ENCODE measurements at places on chromosomes 2 and 18. TPM values are rescaled to one million over a fixed set of nuclear protein-coding genes. Genes with fewer than 3 reads are reported as not detected.

DNA sequence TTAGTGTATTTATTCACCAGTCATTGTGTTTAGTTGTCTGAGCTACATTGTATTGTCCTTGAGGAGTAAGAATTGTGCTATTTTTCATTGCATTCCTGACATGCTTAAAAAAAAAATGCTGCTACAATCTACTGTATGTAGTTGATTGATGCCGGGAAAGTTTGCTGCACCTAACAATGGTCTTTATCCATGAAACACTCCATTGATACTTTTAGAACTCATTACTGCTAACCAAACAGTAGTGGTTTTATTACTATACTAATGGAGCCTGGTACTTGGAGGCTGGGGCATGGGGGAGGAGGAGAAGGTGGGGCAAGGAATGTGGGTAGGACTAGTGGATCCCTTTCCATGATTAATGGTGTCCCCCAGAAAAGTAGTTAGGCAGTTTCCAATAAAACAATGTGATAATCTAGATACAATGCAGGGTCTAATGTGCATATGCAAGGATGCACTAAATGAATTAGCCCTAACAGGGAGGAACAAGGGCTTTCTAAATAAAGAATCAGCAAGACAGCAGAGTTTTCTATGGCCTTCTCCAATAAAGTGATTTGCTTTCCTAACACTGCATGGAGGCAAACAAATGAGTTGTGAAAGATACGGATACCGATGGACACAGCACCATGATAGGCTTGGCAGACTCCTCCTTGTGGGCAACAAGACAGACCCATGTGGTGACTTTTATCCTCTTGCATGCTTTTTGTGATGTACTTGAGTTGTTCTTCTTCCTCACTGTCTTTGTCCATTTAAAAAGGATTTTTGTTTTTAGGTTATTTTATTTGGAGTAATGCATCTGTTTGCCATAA is 78.5 kb downstream of the FMNL2 start:
- no peak for DNase-seq

- peak; percentile 66 for DNase-seq
These were observed 58.2 kb downstream of the BCL2L11 start for GRCh38 chr2:111178730-111179405.

The KCNJ3 gene
- 0.37 TPM for total RNA-seq

DNA sequence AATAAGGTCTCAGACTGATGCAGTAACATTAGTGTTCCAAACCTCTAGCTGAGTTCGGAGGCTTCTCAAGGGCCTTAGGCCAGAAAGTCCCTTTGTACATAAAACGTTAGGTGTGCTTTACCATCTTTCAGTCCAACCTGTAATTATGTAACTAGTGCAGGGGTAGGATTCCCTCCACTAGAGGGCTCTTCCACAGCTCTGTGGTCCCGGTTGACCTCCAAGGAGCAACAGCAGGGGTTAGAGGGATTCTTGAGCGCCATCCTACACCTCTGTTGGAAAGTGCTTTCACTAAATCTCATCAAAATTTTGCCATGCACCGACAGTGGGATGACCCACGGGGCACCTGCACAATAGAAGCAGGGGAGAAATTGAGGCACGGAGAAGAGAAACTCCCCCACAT is 155.8 kb upstream of the LRP1B start:
- DNase-seq: peak; percentile 5

DNA sequence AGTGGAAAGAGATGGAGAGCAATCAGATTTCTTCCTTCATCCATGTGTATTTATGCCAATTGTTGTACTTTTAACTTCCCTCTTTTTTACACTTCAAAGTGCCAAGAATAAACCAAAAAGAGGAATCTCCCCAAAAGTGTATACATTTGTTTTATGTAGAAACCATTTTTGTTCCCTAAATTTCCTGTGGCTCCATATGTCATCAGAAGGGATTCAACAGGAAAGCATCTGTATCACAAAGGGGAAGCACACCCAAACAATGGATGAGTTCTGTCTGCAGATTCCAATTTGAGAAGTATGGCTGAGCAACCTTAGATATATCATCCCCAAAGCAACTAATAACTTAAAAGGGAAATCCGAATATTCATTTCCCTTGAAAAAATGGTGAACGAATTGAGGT is 275.0 kb downstream of the MREG start:
- DNase-seq: no peak

The HRH4 gene
- not detected for total RNA-seq

GRCh38 chr2:73896362-73897239 is 3.8 kb downstream of the ACTG2 start:
- peak; percentile 72 for DNase-seq

DNA sequence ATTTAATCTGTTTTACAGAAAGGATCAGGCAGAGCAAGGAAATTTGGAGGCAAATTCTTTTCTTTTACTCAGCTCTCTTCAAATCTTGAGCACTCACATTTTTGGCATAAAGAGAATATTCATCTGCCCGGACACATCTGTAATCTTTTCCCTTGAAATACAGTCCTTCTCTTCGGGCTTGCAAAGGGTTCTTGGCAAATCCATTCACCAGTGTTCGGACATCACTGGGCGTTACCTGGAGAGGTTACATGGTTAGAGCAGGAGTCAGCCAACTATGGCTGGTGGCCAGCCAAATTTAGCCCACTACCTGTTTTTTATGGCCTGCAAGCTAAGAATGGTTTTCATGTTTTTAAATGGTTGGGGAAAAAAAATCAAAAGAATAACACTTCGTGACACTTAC is 2.1 kb downstream of the PFN4 start:
- DNase-seq: no peak

GRCh38 chr2:207041786-207042554 is 102.7 kb downstream of the CPO start:
- DNase-seq: no peak

DNA sequence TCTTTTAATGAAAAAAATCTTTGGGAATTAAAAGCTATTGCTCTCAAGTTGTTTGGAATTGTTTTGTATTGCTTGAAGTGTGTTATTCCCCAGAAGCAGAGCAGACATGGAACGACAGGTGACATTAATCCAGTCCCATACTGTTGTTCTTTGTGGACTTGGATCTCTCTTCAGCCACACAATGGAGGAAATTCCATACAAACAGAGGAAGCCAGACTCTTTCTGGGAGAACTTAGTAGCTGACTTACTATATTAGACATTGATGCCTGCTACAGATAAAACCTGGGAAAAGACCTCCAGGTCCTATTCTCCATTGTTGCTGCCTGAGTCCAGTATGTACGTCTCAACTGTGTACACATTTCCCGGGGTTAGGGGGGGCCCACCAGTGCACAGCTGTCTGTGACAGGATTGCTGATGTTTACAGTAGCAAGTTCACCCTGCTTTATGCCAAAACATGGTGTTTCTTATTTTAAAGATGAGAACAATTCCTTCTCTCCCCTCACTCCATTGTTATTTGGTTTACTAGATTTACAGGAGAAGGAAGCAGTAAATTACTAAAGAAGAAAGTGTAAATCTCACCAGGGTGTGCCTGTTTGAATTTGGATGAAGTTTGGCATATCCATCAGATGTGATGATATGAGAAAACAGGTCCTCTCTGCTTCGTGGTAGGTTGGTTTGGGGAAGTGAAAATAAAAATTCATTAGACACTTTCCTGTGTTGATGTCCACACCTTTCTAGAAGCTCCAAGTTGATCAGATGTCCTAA is 142.4 kb upstream of the RBBP8 start:
- DNase-seq: no peak

DNA sequence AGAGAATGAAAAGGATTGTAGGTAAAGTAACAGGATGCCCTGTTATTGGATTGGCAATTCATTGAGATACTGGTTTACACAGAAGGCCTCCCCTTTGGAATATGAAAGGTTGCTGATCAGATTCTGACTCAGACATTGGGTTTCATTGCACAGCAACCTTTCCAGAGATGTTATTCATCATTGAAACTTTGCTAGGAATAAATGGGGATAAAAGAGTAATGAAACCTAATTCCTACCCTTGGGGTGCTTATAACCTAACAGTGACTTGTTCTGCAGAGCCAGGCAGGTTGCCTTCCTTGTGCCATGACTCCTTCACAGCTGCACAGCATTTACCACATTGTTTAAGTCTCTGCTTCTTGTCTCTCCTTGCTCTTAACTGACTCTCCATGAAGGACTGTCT is 5.0 kb downstream of the NAB1 start:
- no peak for DNase-seq

- DNase-seq: no peak
These were observed 819.9 kb downstream of the BCL11A start for GRCh38 chr2:59733567-59733930.

The TET3 gene
- total RNA-seq: 4.4 TPM

The SERPINB11 gene
- total RNA-seq: not detected

DNA sequence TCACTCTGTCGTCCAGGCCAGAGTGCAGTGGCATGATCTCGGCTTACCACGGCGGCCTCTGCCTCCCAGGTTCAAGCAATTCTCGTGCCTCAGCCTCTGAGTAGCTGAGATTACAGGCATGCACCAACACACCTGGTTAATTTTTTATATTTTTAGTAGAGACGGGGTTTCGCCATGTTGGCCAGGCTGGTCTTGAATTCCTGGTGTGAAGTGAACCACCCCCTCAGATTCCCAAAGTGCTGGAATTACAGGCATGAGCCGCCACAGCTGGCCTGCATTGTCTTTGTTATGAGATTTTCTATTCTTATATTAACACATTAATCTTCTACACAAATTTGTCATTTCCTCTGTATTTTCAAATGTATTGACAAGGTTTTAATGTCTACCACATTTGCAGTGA is 75.2 kb downstream of the SEPTIN10 start:
- no peak for DNase-seq

The ASB18 gene
- not detected for total RNA-seq

GRCh38 chr2:46984642-46985476 is 69.3 kb upstream of the MCFD2 start:
- DNase-seq: peak; percentile 99

The CCT4 gene
- 406 TPM for total RNA-seq

The REL gene
- total RNA-seq: 1.5 TPM

DNA sequence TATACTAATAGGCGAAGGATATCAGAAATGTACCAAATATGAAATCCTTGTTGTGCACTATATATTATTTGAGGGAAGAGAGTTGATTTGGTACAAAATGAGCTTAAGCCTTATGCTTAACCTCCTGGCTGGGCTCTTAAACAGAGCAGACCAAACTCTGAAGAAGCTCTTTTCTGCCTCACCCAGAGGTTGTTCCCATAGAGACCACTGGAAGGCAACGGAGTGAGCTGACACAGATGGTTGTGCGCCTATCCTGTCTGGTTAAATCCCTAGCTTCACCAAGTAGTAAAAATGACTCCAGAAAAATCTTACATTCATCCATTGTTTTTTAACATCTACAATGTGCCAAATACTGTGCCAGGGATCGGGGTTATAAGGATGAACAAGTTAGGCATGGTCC is 55.9 kb upstream of the NOL4 start:
- no peak for DNase-seq

DNA sequence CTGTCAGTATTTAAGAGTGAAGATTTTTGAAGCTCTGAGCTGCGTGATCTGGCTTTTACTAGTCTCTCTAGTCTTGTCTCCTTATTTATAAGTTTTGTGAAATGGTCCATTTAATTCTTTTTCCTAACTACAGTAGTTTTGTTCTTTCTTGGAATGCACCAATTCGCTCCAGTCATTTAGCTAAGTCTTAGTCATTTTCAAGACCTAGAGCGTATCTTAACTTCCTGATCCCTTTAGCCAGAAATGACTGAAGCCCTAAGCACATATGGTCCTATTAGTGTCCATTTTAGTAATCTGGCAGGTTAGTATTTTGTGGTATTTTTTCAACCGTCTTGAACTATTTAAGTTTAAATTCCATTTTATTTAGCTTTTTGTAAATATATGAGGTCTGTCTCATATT is 3.6 kb downstream of the BIRC6 start:
- no peak for DNase-seq

DNA sequence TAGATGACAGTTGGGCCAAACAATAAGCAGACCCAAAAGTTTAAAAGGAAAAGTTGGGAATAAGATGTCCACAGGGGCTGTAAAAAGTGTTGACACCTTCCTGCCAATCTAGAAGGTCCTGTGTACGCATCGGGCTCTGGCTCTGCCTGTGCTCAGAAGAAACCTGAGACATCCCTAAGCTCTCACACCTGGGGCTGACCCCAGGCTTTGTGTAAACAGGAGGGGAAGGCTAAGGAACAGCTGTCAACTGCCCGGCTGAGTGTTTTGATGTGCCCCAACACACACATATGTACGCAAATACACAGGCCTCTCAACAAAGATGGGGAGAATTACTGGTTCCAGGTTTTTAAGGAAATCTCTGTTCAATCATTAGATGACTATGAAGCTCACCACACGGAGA is 59.5 kb downstream of the TMEM131 start:
- DNase-seq: no peak

The BMP10 gene
- total RNA-seq: not detected

GRCh38 chr2:64111426-64111825 is 32.8 kb downstream of the PELI1 start:
- no peak for DNase-seq

- no peak for DNase-seq
These were observed 5.9 kb downstream of the ATP8B1 start for GRCh38 chr18:57797209-57797651.

DNA sequence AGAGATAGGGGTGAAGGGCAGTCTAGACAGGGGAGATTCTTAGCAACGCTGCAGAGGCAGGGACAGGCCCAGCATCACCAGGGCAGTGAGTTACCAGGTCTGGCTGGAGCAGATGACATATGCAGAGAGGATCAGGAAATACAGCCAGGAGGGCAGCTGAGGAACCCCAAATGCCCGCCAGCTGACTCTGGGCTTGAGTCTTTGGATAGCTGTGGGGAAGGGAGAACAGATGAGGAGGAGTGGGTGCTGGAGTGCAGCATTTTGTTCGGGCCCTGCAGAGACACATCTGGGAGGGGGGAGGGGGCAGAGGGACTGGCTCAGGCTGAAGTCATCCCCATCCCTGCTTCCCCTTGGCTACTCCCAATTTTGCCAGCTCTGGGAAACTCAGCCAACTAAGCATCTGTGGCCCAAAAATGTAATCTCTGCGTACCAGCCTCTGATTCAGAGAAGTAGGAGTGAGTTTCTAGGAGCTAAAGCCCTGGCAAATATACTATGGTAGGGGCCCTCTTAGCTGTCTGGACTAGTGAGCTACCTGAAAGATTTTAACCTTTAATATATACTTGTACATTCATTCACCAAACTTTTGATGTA is 214.5 kb downstream of the ZBTB7C start:
- no peak for DNase-seq

DNA sequence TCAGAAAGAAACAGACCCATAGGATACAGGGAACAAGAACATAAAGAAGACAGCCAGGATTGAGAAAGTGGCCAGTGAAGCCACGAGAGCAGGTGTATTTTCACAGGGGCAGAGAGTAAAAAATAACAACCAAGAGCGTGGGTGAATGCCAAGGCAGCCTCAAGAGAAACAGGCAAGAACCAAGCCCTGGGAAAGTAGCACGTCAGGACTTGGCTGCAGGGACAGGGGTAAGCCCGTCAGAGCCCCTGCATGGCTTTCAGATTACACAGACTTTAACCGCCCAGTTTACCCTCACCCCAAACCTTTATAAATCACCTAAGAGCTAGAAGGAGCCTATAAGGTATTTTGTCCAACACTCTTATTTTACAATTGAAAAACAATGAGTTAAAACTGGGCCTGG is 43.7 kb downstream of the ARL4C start:
- DNase-seq: no peak

GRCh38 chr2:71721362-71721665 is 268.0 kb downstream of the DYSF start:
- no peak for DNase-seq

The C1QL2 gene
- total RNA-seq: 0.03 TPM

The DLX1 gene
- total RNA-seq: 9.7 TPM

- DNase-seq: no peak
These were observed 4.8 kb downstream of the CCDC195 start for GRCh38 chr2:224711381-224711780.
